ENCODE measurements at places on chromosomes 1 and 21.

GRCh38 chr1:11080931-11081330 lies 18.7 kb downstream of the EXOSC10 start:
- DNase-seq: no peak

DNA sequence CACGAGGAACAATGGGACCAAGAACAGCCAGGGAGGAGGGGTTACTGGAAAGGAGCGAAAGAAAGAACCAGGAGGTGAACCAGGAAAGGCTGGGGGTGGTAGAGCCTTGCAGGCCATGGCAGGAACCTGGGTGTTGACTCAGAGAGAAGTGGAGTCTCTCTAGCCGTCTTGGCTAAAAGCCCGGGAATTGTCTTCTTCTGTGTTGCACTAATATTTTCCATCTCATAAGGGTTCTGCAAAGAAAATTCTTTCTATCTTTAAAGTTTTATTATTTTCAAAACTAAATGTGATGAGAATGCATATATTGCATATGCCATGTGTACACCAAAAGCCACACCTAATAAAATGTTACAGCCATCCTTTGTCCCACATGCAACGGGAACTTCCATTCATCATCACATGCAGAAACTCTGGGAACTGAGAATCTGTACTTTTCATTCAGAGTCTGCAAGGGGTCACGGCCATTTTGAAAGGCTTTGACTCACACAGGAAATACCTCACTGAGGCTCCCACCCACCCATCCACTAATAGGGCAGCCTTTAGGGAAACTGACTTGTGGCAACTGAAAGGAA lies 38.0 kb downstream of the ERG start:
- DNase-seq: no peak

- DNase-seq: no peak
Observed at GRCh38 chr1:197663162-197663953, 111.9 kb downstream of the DENND1B start.

DNA sequence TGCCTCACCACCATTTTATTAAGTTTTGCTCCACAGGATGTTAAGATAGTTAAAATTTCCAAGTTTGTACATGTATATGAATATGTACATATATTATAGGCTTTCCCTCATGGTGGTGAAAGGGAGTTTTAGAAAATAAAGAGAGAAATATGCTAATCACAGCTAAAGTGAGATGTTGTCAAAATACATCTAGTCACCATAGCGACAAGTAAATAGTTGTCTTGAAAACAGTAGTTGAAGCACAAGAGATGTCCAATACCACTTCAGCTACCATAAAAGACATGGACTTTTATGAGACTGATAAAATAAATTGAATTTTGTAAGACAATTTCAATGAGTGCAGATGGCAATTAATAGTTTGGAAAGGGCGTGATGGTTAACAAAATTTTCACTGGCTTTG lies 1600.0 kb downstream of the BRINP3 start:
- DNase-seq: no peak

DNA sequence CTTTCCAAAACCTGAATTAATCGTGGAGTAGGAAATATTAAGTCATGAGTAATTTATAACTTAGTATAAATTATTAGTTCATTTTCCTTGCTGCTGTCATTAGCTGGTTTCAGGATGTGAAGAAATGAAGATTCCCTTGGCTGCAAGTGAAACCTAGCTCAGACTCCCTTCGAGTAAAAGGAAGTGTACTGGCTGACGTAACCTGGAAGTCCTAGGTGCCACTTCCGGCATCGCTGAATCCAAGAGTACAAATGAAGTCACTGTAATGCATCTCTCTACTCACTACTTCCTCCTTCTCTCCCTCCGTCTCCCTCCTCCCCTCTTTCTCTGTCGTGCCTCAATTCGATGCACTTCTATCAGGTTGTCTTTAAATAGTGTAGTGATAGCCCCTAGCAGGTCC lies 28.8 kb downstream of the ZP4 start:
- no peak for DNase-seq

DNA sequence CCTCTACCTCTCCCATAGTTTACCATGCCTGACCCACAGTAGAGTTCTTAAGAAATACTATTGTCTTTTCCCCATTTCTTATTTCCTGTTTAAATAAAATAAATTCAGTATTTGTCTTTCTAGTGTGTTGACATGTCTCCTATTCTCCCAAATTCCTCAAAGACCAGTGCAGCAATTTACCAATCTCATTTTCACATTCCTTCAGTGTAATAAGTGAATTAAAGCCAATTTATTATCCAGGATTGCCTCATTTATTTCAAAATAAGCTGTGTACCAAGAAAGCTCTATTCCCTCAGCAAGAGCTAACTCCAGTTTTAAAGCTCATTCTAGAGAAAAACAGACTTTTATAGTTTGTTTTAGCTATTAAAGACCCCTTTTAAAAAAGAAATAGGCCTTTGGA lies 49.9 kb downstream of the DISC1 start:
- no peak for DNase-seq

- DNase-seq: no peak
Observed at GRCh38 chr21:41876928-41877652, 2.1 kb downstream of the PRDM15 start.

- no peak for DNase-seq
Observed at GRCh38 chr1:221625026-221625425, 116.9 kb downstream of the DUSP10 start.

- DNase-seq: no peak
Observed at GRCh38 chr1:245380790-245381535, 226.2 kb downstream of the KIF26B start.

- no peak for DNase-seq
Observed at GRCh38 chr1:58931756-58932155, 147.9 kb upstream of the JUN start.

GRCh38 chr1:178927003-178927402 lies 56.1 kb upstream of the ANGPTL1 start:
- DNase-seq: no peak

GRCh38 chr1:78331799-78332198 lies 159.0 kb upstream of the PTGFR start:
- no peak for DNase-seq

DNA sequence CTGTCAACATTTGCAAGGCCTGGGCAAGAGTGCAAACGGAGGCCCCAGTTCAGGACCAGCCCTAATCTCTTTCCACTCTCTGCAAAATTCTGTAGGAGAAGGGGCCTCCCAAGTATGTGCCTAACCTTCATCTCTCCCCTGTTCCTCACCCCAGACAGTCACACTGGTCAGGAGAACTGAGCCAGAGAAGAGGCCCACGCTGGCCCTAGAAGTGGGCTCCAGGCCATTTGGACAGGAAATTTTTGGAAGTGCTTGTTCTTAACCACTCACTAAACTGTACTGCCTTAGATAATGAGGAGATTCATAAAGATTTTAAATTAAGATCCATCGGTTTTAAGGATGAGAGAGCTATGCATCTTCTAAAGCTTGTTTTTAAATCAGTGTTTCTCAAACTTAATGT lies 129.7 kb upstream of the ADGRL2 start:
- DNase-seq: no peak

- DNase-seq: no peak
Observed at GRCh38 chr1:43321331-43321891, 16.2 kb upstream of the MPL start.

DNA sequence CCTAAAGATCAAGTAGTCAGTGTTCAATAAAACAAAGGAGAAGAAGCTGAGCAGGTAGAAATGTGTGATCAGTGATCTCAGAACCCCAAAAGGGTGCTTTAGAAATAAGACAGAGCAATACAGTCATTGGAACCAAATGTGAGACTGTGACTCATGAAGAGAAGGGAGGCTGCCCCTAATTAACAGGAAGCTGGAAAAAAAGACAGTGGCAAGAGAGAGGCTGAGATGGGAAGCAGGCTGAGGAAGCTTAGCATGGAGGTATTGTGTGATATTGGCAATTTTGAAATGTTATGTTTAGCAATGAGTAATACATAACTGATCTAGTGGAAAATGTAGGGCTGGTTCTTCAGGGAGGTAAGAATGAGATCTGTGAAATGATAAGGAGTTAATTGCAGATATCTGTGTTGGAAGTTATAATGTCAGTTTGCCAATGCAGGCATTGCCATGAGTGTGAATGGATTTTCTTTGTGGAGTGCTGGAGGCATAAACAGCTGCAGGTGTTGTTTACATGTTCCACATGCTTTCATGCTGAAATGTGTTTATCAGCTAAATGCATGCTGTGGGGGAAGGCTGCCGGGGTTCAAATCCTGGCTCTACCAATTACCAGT lies 90.6 kb upstream of the CACNA1E start:
- DNase-seq: no peak
